T-helper 17 cell (primary cell): ENCODE measurements at places on chromosomes 4 and X.

DNA sequence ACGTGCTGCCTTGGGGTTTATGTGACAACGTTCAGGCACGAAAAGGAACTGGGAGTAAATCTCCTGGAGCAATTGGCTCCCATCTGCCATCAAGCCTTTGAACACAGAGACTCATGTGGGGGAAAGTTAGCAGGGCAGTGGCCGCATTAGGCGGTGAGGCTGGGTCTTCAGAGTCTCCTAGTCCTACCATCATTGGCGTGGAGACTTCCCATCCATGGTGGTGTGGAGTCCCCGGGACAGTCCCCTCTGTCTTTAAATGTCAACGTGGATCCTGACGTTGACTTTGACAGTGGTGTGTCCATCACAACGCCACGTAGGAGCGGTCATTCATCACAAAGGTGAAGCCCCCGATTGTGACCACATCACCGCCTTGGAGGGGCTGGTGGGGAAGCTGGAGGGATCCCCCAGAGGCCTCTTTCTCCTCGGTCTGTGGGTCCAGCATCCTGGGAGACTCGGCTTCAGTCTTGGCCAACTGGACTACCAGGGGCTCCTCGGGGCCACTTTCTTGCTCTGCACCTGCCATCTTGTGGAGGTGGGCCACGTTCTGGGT, 21.8 kb downstream of the CRLF2 start:
- no peak for DNase-seq

DNA sequence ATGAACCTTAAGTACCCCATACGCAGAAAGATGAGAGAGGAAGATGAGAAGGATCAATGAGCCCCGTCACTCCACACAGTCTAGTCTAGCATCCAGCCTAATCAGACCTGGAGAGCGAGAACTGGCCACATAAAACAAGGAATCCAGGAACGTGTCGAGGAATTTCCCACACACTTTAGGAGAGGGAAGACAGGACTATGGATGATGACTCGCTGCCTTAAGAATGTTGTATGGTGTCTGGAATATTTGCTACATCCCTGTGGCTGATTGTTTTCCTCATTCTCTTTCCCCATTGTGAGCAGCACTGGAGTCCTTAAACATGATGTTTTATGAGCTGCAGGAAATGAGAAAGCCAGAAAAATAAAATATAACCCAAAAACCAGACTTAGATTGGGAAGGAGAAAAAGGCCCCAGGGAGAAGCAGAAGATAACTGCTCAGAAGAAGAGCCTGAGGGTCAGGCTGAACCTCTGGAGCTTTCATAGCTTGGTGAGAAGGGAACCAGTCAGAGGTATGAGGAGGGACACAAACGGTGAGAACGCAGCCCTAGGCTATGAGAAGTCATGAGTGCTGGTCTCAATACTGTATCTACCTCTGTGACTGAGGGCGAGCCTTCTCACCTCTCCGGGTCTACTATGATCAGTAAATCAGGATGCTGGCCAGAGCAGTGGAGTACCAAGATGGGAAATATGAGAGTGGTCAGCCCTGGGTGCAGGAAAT, 139.5 kb upstream of the NOCT start:
- DNase-seq, result no peak

- DNase-seq, result no peak
These were observed 3.7 kb downstream of the PDE6B start for GRCh38 chr4:628821-629635.

DNA sequence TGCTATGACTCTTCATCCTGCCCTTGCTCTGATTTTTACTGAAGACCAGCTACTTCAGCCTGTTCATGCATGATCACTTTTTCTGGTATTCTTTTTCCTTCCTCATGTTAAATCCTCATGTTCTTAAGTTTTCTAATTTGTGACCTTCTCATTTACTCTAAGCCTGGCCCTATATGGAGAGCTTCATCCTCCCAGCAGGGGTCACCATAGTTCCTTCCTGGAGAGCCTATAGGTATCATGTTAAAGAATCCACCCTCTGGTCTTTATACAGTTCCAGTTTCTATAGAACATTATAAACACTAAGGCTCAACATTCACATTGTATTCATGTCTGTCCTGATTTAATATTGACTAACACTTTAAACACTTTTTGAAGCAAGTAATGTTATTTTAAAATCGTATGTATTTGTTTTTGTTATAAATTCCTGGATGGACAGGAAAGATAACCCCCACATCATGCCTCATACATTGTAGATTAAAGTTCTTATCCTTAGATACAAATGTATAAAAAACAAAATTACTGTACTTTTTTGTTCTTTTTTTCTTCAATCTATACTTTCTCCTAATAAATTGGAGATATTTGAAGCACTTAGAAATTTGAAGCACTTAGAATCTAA, 53.8 kb upstream of the OTUD4 start:
- no peak for DNase-seq

DNA sequence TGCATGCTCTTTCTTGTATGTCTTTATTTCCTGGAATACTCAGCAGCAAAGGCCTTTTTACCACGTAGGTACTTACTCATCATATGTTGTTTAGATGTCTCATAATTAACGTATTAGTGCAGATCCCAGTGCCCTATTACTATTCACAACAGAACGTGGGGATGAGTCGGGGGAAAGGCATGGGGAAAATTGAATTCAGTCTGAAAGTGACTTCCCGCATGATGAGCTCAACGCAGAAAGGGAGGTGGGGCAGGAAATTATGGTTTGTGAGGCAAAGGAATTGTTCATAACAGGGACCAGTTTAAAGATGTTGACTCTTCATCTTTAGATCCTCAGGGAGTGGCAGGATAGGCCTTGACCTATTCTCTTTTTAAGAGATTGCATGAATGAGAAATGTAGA, 2.0 kb upstream of the TMPRSS11D start:
- no peak for DNase-seq

GRCh38 chr4:3285558-3286334, 7.1 kb upstream of the RGS12 start:
- DNase-seq, result no peak

- no peak for DNase-seq
These were observed 612.7 kb downstream of the KCTD8 start for GRCh38 chr4:43835869-43836268.

- no peak for DNase-seq
These were observed 136.4 kb downstream of the MAPK10 start for GRCh38 chr4:86223472-86223871.

GRCh38 chr4:118845552-118846050, 9.7 kb upstream of the SEC24D start:
- no peak for DNase-seq

DNA sequence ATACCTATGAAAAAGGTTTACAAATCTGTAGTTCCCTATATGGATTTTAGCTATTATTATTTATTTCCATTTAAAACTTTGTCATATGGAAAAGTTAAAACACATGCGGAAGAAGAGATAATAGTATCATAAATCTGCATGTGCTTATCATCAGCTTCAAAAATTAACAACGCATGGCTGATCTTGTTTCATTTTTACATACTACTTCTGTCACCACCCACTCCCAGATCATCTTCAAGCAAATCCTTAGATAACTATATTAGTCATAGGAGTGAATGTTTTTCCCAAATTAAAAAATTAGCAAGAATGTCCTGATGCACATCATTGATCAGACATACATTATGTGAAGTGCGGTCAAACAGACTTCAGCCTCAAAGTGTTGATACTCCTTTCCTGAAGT, 24.6 kb upstream of the MOB1B start:
- DNase-seq, result no peak

GRCh38 chr4:15958562-15958961, 4.4 kb downstream of the FGFBP2 start:
- DNase-seq, result no peak

DNA sequence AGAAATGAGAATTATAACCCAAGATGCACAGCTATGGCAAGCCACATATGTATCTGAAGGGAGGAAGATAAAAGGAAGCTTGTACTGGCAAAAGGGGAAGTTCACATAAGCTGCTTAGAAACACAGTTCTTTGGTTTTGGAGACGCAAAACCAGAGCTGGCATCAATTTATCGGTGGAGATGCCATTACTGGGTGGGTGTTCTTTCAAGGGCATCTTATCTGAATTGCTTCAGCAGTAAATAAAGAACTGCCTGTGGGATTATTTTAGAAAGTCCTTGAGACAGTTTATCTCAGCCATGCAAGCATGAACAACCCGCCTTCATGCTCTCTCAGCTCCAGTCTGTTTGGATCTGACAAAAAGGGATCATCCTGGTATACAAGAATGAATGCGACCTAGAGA, 60.8 kb downstream of the DDX60 start:
- DNase-seq, result no peak

DNA sequence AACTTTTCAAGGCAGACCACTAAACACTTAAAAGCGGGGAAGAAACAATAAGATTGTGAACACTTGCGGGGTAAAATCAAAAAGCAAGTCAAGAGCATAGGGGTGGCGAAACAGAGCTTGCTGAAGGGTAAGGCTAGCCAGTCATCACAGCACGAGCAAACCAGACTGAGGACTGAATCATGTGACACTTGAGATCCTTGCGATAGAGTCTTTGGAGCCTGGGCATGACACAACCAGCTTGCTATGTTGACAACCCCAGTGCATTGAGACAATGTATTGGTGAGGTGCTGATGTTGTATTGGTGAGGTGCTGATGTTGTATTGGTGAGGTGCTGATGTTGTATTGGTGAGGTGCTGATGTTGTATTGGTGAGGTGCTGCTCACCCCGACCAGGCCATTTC, 72.3 kb downstream of the SLIT2 start:
- no peak for DNase-seq

GRCh38 chrX:11580789-11581188, 84.9 kb downstream of the ARHGAP6 start:
- DNase-seq, result no peak

- DNase-seq, result no peak
These were observed 106.5 kb upstream of the FAM9A start for GRCh38 chrX:8907688-8908087.

GRCh38 chr4:64340218-64341110, 68.8 kb downstream of the TECRL start:
- no peak for DNase-seq

- no peak for DNase-seq
These were observed 5.2 kb downstream of the APBB2 start for GRCh38 chr4:41209187-41209586.

DNA sequence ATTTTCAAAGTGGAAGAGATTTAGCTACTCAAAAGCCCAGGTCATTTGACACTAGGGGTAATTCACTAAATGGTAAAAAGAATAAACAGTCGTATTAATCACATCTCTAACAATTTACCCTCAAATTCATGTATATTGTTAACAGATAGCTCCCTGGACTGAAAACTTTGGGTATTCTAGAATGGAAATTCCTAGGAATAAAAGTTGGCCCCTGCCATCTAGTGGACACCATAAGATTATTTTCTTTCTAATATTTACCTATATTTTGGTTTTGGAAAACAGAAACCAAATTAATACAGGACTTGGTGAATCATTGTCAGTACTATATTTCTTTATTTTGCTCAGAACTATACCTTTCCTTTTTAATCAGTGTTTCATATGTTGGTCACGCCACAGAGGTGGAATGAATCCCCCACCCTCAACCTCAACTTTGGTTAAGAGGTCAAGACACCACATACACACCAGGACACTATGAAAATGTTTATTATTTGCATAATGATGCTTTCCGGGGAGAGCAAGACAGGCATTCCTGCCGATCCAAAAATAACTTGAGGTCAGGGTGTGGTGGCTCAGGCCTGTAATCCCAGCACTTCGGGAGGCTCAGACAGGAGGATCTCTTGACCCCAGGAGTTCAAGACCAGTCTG, 96.2 kb upstream of the APOOL start:
- DNase-seq, result no peak

DNA sequence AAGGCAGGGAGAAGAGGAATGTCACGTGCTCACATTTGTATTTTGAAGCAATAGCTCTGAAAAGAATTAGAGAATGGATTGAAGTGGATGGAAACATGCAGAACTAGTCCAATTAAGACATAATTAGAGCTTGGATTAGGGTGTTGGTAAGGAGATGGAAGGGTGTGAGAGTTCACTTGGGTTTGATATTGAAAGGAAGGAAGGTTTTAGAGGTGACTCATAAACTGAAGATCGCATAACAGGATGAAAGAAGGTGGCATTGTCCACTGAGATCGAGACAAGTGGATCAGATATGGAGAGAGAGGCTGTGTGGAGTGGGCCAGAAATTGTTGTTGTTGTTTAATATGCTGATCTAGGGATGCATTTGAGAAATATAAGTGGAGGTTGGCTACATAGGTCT, 244.0 kb upstream of the SMIM31 start:
- DNase-seq, result no peak

DNA sequence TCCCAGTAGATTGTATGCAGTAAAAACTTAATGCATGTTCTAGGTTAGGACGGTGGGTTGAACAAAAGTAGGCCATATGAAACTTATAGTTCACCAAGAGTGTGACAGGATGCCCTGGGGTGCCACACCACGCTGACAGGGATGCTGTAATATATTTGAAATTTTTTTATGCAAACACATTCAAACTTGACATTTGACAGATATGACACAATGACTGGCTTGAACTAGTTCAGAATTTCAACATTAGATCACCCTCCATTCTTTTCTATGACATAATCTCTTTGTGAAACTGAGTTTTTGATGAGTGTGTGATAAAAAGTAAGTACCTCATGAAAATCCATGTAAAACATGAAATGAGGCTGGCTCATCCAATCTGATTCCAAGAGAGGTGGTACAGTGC, 198.4 kb downstream of the PALLD start:
- DNase-seq, result no peak

DNA sequence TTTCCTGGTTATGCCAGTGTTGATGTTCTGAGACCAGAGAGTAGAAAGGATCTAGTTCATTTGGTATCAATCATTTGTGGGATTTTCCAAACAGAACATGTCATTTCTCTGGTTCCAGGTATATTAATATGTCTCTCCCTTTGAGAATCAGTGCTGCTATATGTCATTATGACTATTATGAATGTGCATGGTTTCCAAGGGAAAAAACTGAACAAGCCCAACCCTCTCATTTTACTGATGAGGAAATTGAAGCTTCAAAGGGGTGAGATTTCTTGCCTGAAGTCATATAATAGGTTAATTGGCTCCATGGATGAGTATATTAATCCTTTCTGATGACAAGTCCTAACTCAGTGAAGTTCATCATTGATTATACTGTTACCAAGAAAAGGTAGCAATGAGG, 31.9 kb downstream of the RUFY3 start:
- DNase-seq, result no peak

- DNase-seq, result no peak
These were observed 107.2 kb downstream of the SPRY1 start for GRCh38 chr4:123503698-123504363.

- DNase-seq, result no peak
These were observed 14.3 kb upstream of the GABRE start for GRCh38 chrX:151988706-151989299.

DNA sequence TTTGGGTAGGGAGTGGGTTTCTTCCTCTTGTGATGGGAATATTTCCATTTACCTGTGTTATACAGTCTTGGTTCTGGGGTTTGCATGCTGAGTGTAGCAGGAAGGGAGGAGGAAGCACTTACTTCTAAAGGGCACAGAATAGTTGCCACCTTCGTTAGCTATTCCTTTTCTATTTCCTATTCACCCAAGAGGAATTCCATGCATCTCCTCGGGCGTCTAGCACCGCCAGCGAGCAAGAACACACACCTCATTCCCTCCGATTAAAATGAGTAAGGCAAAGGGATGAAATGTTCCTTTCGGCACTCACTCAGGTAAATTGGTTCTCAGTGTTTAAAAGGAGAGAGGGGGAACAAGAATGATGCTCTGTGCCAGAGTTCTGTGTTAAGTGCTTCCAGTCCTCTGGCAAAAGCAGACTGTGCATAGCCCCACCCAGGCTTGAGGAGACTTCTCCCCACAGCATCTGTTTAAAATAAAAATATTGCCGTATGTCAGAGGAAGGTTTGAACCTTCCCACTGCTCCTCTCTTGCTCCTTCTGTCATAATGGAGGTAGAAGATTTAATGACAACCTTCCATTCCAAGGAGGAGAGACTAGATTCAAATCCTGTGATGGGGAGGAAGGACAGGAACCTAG, 351.4 kb downstream of the PTTG2 start:
- no peak for DNase-seq
